H7 (cell line): ENCODE measurements at places on chromosomes 1 and 21.
A peak's percentile ranks its signal among the peaks of the same experiment; 100 is the strongest.

GRCh38 chr1:109917768-109918606 is 7.3 kb downstream of the CSF1 start:
- DNase-seq = peak; percentile 57

DNA sequence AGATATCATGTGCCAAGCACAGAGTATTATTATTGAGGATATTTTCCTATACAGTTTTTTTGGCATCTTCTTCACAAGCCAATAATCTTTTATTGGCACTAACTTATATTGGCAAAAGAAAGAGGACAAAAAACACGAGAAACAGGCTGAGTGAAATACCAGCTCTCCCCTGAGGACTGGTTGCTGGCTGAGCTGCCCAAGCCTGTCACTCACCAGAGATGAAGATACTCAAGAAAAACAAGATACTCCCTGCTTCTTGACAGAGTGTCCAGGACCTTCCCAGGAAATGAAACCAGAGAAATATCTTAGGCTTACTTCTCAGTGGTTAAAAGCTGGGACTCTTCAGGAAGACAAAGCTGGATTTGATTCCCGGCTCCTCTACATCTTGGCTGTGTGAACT is 35.9 kb upstream of the ATP1B1 start:
- no peak for DNase-seq

- DNase-seq = no peak
These were observed 19.5 kb downstream of the SLC30A1 start for GRCh38 chr1:211559222-211560010.

DNA sequence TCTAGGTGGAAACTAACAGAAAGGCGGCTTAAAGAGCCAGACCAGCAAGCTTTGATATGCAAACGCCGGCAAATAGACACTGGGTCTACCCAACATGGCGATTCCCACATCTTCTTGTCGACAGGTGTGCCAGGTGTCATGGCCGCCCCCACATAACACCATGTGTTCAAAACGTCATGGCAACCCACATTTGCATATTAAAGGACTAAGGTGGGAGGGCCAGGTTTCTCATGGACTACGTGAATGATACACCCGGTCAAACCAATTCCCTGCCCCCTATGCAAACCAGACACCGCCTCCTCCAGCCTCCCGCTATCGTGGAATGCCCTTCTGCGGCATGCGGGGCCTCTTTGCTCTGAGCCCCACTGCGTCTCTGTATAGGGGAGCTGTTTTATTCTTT is 41.3 kb downstream of the ICOSLG start:
- peak; percentile 70 for DNase-seq

GRCh38 chr1:76625886-76626678 is 241.2 kb upstream of the ST6GALNAC5 start:
- no peak for DNase-seq

DNA sequence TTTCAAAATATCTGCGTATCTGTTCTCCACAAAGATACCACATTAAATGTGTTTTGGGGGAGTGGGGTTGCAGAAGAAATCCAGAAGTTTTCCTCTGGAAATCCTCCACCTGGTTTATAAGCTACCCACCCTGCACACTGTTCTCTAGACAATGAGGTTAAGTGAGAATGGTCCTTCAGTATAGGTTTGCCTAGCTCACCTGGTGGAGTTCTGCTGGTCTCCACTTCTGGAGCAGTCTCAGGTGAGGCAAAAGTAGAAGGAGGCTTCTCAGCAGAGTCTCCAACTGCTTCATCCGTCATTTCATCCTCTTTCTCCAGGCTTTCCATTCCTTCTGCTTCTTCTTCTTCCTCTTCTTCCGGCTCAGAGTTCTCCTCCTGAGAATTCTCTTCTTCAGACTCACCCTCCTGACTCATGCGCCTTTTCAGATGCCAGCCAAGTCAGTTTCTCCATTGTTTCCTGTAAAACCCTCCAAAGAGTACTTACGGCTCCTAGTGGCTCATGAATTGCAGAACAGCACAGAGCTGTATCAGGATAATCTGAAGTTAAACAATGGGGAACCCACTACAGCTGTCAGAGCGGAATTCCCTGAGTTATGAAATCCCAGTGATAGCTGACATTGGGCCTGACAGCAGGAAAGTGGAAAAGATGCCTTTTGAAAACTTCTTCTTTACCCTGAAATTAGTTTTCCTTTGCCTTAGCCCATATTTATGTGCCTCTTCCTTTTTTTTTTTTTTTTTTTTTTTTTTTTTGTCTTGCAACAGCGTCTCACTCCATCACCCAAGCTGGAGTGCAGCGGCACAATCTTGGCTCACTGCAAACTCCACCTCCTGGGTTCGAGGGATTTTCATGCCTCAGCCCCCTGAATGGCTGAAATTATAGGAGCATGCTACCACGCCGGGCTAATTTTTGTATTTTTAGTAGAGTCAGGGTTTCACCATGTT is 38.5 kb downstream of the MSTO1 start:
- peak; percentile 55 for DNase-seq

DNA sequence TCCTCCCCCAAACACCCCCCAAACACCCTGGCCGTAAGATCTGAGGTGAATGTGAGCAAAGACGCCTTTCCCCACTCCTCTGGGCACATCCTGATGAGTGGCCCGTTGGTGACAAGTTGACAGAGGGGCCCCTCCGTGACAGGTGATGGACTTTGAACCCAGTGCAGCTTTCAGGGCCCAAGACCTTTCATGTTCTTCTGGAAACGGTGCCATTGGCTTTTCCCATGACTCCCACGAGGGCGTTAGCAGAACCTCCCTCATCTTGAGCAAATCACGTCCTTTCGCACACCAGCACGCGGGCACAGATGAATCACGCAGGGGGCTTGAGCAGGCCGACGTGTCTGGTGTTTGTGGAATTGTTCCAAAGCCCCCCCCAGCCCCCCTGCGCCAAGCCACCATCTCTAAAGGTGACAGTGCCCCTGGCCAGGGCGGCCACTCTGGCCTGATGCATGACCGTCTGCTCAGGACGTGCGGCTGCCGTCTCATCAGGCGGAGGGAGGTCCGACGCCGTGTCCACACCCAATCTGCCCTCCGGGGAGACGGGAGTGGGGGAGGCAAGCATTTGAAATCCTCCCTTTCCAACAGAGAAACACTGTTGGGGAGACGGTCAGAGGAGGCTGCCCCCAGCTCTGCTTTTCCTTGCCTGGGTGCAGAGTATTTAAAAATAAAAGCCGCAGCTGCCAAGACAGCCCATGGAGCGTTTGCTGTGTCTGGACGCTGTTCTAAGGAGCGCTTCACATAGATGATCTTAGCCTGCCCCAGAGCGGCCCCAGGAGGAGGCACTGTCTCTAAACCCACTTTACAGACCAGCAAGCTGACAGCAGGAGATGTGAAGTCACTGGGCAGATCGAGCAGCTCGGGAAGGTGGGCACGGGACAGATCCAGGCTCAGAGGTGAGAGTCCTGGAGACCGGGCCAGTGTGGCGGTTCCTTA is 98.3 kb upstream of the ARHGEF16 start:
- no peak for DNase-seq

GRCh38 chr21:42583477-42584295 is 69.7 kb upstream of the PDE9A start:
- no peak for DNase-seq

DNA sequence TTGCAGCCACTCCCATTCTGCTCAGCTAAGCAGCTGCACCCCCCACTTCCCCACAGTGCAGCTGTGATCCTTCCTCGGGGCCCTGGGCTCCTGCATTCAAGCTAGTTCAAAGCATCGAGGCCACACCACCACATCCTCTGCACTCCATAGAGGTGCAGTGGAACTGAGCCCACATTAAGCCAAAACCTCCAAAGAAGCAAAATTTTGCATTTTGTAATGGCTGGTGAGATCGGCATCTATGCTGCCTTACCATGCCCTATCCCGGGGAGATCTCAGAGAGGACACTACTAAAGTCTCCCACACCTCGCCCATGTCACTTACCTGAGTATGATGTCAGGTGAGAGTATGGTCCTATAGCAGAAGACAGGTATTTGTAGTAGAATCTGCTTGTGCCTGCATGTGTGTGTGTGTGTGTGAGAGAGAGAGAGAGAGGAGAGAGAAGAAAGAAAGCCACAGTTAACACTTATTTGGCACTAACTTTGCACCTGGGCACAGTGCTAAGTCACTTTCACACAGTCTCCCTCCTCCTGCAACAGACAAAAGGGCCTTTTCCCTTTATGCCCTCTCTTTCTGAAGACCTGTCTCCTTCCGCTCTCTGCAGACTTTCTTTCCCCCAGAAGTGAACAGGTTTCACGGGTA is 89.8 kb downstream of the KIF14 start:
- DNase-seq = no peak

GRCh38 chr1:170840371-170840770 is 95.0 kb upstream of the MROH9 start:
- DNase-seq = no peak

- no peak for DNase-seq
These were observed 12.5 kb downstream of the RWDD3 start for GRCh38 chr1:95246511-95246910.

GRCh38 chr1:35173909-35174540 is 18.9 kb downstream of the SFPQ start:
- DNase-seq = no peak

GRCh38 chr1:230972855-230973271 is 5.8 kb downstream of the TTC13 start:
- no peak for DNase-seq

- DNase-seq = no peak
These were observed 113.5 kb upstream of the CD34 start for GRCh38 chr1:208024406-208024805.

DNA sequence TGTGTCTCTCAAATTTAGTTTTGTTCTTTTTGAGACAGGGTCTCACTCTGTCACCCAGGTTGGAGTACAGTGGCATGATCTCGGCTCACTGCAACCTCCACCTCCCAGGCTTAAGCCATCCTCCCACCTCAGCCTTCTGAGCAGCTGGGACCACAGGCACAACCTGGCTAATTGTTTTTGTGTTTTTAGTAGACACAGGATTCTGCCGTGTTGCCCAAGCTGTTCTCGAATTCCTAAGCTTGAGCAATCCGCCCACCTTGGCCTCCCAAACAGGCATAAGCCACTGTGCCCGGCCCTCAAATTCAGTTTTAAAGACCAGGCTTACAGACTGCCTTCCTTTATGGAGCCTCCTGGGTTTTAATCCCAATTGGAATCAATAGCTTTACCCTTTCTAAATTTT is 83.7 kb upstream of the SELENON start:
- no peak for DNase-seq

DNA sequence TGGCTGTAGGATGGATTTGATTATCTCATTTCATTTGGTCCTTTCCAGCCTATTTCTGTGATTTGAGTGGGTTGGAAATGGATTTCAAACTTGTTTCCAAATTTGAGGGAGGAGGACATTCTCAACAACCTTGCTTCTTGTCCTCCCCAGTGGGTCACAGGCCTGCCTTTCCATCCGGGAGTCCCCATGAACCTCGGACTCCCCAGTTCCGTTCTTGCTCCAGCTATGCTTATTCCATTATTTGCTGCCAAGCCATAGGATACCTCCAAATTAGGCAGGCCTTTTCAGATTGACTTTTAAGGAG is 97.8 kb downstream of the DUSP10 start:
- DNase-seq = no peak

- no peak for DNase-seq
These were observed 13.4 kb downstream of the PKN2 start for GRCh38 chr1:88697503-88697902.

GRCh38 chr1:180881806-180882509 is 30.7 kb upstream of the KIAA1614 start:
- peak; percentile 47 for DNase-seq

- DNase-seq = peak; percentile 69
These were observed 139.1 kb upstream of the FMN2 start for GRCh38 chr1:239952348-239953308.

DNA sequence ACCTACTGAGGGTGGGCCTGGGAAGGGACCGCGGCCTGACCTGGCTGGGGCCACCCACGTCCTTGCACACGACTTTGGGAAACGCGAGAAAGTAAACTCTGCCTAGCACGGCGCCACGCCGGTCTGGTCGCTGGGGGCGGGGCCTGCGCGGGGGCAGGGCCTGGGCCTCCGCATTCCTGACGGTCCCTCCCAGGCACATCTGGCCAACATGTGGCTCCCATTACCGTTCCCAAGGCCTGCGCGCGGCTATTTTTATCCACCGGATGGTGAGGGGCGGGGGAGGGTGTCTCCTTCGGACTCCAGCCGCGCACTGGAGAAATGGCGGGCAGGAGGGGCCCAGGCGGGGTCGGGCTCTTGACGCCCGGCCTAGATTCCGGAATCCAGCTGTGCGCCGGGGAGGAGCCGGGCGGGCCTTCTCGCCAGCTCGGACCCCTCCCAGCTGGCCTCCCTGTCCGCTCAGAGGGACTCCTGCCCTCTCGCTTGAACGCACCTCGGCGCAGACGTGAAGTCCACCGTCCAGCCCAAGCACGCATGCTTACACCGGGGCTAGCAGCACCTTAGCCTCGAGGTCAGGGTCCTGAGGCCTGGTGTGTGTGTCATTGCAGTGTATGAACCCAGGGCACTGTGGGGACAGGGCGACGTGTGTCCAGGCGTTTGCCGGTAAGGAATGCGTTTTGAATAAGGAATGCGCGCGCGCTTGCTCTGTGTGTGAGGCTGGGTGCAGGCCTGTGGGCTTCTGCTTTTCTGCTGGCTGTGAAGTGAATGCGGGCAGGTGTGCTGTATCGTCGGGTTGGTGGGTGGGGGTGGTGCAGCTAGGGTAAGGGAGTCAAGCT is 2.1 kb downstream of the EVA1B start:
- DNase-seq = peak; percentile 96

DNA sequence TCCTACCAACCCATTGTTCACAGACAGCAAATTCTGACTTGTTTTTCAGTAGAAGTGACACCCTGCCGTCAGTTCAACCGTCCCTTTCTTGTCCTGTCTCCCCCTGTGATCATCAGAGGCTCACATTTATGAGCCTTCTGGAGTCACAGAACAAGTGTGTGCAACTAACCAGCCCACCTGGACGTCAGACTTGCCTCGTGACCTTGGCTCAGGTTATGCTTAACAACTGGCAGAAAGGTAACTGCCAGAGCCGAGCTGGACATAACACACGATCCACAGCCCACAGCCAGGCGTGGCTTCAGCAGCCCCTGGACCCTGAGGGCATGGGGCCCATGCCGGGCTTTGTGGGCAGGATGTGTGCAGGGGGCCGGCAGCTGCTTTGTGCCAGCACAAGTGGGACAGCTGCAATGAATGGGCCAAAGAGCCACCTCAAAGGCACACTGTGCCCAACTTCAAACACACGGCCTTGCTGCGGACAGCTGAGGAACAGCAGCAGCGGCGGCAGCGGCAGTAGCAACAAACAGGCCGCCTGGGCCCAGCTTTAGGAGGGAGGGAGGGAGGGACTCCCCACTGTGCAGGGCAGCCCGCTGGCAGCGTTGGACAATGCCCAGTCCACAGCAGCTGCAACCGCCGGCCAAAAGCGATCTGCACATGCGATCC is 103.9 kb downstream of the ZBTB18 start:
- DNase-seq = peak; percentile 56
